Forelimb muscle (tissue), 1 donor: ENCODE measurements at places on chromosomes 6 and 20. TPM values are rescaled to one million over a fixed set of nuclear protein-coding genes. Genes with fewer than 3 reads are reported as not detected.

DNA sequence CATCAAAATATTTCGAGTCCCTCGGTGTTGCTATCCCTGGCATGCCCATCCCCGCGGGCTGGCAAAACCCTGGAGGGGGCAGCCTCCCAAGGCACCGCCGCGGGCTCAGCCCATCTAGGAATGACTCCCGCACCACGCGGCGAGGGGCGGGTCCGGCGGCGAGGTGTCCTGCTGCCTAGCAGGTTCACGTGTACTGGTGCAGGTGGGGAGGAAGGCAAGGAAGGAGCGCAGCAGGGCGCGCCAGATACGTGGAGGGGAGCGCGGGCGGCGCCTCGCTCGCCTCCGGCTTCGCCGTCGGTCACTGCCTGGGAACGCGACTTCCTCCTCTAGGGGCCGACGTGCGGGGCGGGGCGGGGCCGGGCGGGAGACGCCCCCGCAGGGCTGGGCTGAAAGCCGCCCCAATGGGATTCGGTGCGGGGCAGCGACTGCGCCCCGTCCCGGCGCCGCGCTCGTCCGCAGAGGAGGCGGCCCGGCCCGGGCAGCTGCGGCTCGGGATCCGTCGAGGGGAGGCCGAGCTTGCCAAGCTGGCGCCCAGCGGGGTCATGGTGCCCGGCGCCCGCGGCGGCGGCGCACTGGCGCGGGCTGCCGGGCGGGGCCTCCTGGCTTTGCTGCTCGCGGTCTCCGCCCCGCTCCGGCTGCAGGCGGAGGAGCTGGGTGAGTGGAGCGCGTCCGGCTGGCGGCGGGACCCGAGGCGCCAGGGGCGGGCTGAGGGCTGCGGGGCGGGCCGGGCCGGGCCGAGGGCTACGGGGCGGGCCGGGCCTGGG lies at the start of gene DCBLD1:
Gene DCBLD1 (plus strand): TSS at position 435 of the 764 bp plus-strand sequence. CDS start 108 bp downstream, at position 543.
- no peak for DNase-seq

DNA sequence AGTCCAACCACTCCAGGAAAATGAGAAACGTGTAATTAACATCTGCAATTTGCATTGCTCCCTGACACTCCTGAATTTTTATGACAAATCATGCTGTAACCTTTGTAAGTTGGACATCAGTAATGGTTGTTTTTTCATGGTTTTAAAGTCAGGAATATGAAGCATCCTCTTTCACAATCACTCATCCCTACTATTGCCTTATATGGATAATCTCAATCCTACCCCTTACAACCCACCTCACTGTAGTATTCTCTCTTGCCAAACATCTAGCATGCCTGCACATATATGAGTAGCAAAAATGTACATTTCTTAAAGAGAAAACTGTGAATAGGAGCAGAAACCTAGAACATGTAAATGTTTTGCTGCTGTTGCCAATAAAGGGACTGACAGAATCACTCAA lies 729.5 kb downstream of the KIF16B start:
- no peak for DNase-seq

The SLC17A2 gene
- not detected for polyA plus RNA-seq

The PAK5 gene
- 0.14 TPM for polyA plus RNA-seq

The C6orf15 gene
- not detected for polyA plus RNA-seq

DNA sequence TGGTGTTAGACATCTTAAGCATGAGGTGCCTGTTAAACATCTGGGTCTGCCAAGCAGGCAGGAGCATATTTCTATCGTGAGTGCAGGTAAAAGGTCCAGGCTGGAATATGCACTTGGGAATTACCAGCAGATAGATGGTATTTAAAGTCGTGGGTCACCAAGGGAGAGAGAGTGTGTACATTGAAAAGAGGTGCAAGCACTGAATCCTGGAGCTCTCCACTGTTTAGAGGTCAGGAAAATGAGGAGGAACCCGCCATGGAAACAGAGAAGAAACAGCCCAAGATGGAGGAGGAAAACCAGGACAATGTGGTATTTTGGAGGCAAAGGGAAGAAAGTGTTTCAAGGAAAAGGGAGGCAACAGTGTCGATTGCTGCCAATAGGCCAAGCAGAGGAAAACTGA lies 46.4 kb downstream of the TNFRSF21 start:
- no peak for DNase-seq

GRCh38 chr6:16184129-16184528 lies 54.3 kb upstream of the GMPR start:
- no peak for DNase-seq

GRCh38 chr6:56772737-56773184 lies 130.1 kb upstream of the DST start:
- DNase-seq, result no peak

DNA sequence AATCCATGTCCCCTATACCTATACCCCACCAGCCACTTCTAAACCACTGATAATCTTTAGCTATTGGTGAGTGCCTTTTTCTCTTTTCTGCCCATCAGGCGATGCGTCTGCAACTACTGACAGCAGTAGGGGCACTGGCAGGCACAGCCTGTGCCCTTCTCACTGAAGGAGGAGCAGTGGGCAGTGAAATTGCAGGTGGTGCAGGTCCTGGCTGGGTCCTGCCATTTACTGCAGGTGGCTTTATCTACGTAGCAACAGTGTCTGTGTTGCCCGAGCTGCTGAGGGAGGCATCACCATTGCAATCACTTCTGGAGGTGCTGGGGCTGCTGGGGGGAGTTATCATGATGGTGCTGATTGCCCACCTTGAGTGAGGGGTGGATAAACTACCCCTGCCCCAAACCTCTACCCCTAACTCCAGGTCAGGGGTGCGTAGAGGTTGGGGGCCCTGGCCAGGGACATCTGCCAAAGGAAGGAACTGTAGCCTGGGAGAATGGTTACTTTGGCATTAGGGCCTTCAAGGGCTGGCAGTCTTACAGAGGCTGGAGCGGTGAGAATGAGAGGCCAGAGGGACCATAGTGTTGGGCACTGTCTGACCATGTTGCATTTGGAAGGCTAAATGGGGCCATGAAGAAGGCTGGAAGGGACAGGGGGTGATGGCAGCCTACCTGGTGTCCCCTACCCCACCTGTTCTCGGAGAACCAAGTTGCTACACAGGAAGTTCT lies 851 bp upstream of the HSD17B8 start:
- DNase-seq, result no peak

- no peak for DNase-seq
Observed at GRCh38 chr20:33110147-33110825, 30.8 kb downstream of the BPIFB4 start.

DNA sequence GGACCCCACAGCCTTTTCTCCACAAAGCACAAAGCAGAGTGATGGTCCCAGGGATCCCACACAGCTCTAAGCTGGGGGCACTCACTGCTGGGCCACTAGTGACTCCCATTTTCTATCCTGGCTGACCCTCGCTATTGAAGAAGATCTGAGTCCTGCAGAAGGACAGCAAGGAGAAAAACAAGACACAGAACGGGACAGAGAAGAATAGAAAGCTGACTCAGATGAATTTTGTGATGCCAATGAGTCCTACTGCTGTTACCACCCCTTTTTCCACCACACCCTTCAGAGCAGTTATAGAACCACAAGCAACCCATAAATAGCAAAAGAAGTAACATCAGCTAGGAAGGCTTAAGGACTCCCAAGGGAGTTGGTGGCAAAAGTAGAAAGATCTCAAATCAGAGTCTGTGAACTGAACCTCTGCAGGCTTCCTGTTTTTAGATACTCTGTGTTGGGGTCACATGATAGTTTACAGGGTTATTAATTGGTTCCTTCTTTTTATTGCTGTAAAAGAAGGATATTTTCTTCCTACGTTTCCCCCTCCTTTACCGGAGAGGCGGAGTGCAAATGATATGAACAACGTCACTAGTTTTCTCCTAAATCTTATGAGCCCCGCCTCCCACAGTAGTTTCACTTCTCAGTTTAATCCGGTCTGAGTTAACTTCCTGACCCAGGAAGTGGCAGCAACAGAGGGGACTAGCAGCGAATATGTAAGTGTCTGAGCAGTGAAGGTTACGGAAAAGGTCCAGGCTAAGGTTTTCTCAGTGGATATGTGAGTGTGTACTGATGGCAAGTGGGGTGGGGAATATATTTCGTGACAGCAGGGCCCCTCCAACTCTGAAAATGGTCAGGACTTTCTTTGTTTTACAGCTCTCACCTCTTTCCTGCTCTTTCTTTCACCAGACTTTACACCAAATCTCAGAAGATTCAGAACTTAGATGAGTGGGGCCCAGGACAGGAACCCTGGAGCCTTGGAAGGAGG lies at the start of gene TRIM38:
Gene TRIM38 (plus strand): TSS at position 654 of the 979 bp plus-strand sequence. CDS start 3,721 bp downstream, outside the sequence.
- peak; percentile 91 for DNase-seq

DNA sequence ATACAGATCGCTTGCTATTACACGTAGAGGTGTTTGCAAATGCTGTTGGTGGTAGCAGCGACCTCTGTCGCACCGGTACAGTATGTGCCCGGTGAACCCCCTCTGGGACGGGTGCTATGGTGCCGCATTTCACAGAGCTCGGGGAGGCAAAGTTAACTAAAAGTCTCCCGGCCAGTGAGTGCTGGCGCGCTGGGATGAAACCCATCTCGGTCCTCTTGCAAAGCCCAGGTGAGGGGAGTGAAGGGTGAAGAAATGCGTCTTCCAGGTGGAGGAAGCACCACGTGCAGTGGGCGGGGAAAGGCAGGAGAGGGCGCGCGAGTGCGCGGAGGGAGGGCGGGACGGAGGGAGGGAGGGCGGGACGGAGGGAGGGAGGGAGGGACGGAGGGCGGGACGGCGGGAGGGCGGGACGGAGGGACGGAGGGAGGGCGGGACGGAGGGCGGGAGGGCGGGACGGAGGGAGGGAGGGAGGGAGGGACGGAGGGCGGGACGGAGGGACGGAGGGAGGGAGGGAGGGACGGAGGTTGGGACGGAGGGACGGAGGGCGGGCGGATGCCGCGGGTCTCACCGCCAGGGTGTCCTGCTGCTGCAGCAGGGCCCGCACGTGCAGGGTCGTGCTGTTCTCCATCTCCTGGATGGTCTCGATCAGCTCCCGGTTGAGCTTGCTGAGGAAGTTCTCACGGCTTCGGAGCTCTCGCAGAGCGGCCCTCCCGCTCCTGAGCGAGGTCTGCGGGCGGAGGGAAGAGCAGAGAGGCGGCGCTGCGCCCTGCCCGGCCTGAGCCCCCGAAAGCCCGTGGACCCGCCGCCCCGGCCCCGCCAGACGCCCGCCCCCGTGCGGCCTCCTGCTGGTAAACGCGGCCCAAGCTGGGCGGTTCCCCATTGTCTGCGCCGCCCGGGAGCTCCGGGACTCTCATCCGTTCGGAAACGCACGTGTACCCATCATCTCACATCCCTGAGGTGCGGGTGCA lies 11.7 kb downstream of the C20orf96 start:
- DNase-seq, result peak; percentile 41

- DNase-seq, result no peak
Observed at GRCh38 chr20:37921341-37921929, 18.5 kb downstream of the VSTM2L start.

DNA sequence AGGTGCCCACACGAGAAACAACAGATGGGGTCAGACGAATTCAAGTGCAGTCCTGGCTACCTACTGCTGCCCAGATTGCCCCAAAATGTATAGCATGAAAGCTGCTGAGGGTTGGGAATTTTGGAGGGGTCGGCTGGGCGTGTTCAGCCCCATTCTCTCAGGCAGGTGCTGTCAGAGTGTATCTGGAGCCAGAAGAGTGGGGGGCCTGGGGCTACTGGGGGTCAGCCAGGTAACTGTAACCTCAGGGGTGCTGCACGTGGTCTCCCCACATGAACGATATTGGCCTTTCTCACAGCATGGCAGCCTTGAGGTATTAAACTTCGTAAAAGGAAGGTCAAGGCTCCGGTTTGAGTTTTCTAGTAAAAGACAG lies 14.6 kb downstream of the SYNDIG1 start:
- DNase-seq, result no peak

GRCh38 chr6:32637219-32637880 lies at the start of gene HLA-DQA1:
Gene HLA-DQA1 (plus strand): TSS chr6:32637406. CDS start chr6:32637459, 53 bp downstream.
- DNase-seq, result no peak

- no peak for DNase-seq
Observed at GRCh38 chr6:6923605-6924004, 184.2 kb upstream of the RREB1 start.

GRCh38 chr6:39430871-39431523 lies 108.5 kb upstream of the KCNK16 start:
- no peak for DNase-seq
